ENCODE measurements at places on chromosomes 3 and 15.

- no peak for DNase-seq
These were observed 94.0 kb downstream of the OCA2 start for GRCh38 chr15:28005004-28005527.

DNA sequence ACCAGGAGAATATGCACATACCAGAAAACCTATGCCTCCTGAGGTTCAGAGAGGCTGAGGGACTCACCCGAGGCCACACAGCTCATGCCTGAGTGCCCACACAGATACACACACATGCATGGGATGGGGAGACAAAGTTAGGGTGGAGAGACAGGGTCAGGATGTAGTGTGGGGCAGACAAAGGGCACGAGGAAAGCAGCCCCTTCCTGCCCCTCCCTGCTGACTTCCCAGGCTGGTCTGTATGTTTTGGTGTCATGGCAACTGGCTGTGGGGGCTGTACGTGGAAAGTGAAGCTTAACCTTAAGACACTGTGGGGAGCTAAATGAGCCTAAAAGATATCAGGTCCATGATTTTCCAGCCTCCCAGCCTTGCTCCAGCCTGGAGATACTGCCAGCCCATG lies 57.8 kb downstream of the EPHB3 start:
- no peak for DNase-seq

DNA sequence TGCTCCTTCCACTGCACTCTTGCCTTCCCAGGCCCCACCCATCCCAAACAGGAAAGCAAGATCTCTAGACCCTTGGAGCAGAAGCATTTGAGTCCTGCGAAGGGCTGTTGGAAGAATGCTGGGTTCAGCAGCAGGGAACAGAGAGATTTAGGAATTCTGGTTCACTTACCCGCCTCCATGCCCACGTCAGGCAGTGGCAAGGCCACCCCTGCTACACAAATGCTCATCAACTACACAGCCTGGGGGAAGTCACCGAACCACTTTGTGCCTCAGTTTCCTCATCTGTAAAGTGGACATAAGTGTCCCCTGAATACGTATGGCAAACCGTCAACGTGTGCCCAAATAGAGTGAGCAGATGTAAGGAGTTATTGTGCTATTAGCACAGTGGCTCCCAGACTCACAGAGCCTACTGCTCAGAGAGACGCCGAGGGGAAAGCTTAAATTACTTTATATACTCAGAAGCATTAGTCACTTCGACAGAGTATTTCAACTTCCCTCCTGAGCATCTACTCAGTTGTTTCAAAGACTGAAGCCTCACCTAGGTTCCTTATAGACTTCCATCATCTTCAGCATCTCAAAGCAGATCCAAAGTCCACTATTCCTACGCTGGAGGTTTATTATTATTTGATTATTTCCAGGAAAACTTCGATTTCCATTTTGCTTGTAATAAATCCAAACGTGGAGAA lies 905 bp downstream of the HOMER2 start:
- DNase-seq: no peak

- DNase-seq: no peak
These were observed 5.7 kb upstream of the KLHL24 start for GRCh38 chr3:183629546-183630301.

DNA sequence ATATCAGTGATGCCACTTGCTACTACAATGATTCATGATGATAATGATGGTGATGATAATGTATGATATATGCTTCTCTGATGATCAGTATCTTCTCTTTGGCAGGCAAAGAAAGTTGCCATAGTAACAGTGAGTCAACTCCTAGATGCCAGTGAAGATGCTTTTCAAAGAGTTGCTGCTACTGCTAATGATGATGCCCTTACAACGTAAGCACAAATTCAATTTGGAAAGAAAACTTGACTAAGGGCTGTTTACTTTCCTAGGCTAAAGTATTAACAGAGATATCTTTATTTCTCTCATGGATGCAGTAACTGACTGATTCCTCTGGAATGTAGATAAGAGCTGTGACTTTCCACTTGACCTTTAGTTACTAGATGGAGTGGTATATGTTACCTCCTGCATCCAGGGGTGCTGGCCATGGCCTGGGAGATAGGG lies 27.8 kb downstream of the ADGRG7 start:
- no peak for DNase-seq

- DNase-seq: no peak
These were observed 3.1 kb downstream of the PPP1R2 start for GRCh38 chr3:195540027-195540426.

DNA sequence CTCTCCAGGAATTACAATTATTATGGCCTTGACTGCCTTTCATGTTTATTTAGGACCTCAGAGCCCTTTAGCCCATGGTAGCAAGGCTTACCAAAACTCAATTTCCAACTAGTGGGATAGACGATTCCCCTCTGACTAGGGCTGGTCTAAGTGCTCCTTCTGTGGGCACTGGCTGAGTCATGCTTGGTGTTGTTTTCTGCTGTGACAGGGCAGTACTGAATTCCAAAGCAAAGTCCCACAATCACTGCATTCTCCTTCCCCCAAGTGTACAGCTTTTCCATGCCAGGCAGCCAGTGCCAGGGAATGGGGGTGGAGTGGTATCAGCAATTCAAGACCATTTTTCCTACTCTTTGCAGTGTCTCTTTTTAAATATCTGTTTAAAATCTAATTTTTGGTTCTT lies 509.0 kb upstream of the NECTIN3 start:
- DNase-seq: no peak

DNA sequence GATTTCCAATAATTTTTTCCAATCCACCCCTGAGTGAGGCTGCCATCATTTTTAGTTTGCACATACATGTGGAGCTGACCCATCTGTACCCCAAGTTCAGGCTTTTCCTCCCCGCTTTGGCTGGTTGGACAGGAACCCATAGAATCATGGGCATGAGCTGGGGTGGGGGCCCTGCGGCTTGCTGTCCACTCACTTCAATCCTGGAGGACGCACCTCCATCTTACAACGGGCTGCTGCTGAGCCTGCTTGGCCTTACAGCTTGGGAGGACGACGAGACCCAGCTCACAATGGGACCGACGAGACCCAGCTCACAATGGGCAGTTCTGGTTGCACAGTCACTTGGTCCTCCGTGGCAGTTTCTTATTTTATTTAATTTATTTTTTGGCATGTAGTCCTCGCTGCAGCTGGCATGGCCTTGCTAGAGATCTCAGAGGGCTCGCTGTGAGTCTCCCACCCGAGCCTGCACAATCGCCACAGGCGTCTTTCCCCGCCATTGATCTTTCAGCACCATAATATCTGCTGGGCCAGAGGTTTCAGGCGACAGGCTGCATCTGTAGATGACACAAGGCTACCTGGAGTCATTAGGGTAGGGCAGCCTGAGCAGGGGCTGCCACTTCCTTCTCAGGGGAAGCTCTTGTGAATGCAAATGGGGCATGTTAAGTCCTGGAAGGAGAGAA lies 19.6 kb upstream of the EPHB3 start:
- DNase-seq: no peak

- DNase-seq: no peak
These were observed 544 bp upstream of the TIMMDC1 start for GRCh38 chr3:119497820-119498185.

All from stimulated activated CD8-positive, alpha-beta memory T cell treated with anti-CD3 and anti-CD28 coated beads, Interleukin-2, amount 100 ng/mL, for 1 hour (primary cell).